ENCODE measurements at places on chromosomes 1 and 21.

DNA sequence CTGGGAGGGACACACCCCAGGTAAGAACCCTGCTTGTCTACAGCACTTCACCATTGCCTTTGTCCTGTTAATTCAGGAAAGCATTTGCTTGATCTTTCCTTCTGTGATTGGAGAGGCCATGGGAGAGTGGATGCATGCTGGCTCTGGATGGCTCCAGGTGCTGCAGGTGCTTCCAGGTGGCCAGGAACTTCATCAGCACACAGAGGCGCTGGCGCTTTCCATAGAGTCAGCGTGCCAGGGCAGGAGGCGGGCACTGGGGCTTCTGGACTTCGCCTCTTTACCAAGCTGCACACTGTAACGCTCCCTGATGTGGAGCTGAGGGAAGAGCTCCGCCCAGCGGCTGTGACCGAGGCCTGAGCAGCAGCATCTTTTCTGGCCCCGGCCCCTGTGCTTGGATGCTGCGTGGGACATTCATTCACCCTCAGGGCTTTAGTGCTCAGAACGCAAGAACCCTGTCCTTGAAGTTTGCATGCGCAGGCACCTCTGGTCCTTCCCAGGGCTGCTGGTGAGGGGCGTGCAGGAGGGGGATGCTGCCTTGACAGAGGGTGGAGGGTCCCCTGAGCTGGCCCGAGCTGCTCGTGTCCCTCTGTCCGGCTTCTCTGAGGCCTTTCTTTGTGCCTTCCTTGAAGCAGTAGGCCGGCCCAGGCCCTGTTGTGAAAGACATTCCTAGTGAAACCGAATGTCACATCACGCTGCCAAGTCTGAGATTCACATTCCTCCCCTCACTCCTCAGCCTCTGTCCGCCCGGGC, 1.6 kb upstream of the MX2 start:
- peak; percentile 64 for DNase-seq

- no peak for DNase-seq
Observed at GRCh38 chr1:36328713-36329112, 5.3 kb upstream of the EVA1B start.

GRCh38 chr1:88180449-88181108, 503.5 kb upstream of the PKN2 start:
- DNase-seq = peak; percentile 86

GRCh38 chr1:186683652-186684410, 3.6 kb upstream of the PTGS2 start:
- no peak for DNase-seq

- DNase-seq = no peak
Observed at GRCh38 chr1:157695417-157695816, 5.2 kb downstream of the FCRL3 start.

GRCh38 chr1:8323706-8324105, 5.8 kb downstream of the SLC45A1 start:
- DNase-seq = no peak

GRCh38 chr1:163130225-163130856, 61.2 kb downstream of the RGS4 start:
- no peak for DNase-seq

GRCh38 chr1:165259706-165260428, 96.6 kb downstream of the LMX1A start:
- DNase-seq = no peak
